CD4-positive, alpha-beta T cell (primary cell): ENCODE measurements at places on chromosomes 16 and 17.

- no peak for DNase-seq
Observed at GRCh38 chr17:18262111-18262510, 1.6 kb downstream of the MIEF2 start.

- DNase-seq: no peak
Observed at GRCh38 chr16:62276637-62277036, 240.4 kb upstream of the CDH8 start.

DNA sequence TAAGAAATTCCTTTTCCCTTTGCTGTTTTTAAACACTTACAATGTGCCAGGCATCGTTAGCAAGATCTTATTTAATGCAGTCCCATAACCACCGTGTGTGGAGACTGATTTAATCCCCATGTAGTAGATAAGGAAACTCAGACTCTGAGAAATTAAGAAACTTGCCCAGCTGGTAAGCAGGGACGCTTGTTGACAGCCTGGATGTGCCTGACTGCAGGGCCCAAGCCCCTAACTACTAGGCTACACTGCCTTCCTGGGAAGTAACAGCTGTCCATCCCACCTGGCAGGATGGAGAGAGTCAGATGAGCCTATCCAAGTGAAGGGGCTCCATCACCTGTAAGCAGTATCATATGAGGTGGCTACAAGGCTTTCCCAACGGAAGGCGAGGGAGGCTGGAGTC lies 23.1 kb downstream of the CDK5RAP3 start:
- DNase-seq: no peak

- no peak for DNase-seq
Observed at GRCh38 chr17:14903854-14904253, 361.3 kb downstream of the PMP22 start.

GRCh38 chr17:36613155-36613554 lies 11.8 kb downstream of the MRM1 start:
- no peak for DNase-seq

DNA sequence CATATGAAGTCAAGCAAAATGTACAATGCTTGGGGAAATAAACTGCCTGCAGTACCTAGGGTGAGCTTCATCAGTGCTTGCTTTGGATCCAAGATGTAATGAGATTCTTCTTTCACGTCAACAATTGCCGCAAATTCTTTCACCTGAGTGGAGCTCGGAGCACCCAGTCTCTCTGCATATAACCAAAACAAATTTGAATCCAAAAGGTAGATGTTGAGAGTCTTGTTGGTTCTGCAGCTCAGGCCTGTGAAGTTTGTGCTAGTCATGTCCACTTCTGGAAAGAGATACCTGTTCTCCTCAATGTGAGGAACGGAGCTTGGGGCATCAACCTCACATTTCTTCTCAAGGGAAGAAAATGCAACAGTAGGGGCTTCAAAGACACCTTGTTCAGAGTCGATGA lies 23.0 kb downstream of the SNN start:
- no peak for DNase-seq

DNA sequence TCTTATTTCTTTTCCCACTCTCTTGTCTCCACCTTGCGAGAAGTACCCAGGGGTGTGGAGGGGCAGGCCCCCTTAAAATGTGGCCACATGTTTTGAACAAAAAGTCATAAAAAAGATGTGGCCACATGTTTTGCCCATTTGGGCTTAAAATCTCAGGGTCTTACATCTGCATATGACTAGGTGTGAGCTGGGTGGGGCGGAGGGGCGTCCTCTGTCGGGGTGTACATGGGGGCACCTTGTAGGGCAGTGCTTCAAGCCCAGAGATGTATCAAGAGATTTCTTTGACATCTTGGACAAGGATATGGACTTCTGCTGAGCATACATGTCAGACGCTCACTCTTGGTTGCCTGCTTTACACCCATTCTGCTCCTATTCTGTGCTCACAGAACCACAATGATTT lies 13.0 kb upstream of the SLC47A1 start:
- no peak for DNase-seq

- no peak for DNase-seq
Observed at GRCh38 chr16:10086620-10087019, 95.6 kb downstream of the GRIN2A start.

- no peak for DNase-seq
Observed at GRCh38 chr16:1713331-1713730, 7.3 kb downstream of the MAPK8IP3 start.

- no peak for DNase-seq
Observed at GRCh38 chr17:82161216-82161615, 51.4 kb downstream of the CCDC57 start.

DNA sequence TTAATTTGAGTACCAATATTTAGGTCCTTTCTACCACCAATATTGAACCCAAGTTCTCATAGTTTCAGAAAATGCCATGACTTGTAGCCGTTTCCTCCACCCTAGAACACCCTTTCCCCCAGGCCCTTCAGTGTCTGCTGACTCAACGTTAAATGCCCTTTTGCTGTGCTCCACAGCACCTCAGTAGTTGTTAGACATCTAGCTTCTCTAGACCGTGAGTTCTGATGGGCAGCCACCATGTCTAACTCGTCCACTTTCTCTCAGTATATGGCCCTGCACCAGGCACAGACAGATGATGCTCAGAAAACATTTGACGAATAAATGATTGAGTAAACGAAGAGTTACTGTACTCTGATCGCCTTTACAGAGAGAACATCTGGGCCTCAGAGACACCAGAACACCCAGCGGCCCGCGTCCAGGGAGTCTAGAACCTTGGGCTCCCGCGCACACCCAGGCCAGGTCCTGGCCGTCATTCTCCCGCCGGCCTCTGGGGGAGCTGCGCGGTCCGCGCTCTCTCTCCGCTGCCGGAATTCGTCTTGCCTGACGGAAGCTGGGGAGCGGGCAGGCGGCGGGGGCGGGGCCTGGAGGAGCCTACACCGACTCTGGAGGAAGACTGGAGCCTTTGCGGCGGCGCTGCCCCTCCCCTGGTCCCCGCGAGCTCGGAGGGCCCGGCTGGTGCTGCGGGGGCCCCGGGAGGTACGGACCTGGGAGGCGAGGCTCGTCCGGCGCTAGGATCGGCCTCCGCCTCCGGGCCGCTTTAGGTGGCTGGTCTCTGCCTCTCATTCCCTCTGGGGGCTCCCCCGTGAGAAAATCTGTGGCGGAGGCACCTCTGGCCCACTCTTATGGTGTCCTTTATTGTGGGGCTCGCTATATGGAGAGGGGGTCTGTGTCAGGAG lies at the start of gene NKIRAS2:
Gene NKIRAS2, plus strand, starts transcription at position 582 of the 896 bp plus-strand sequence. CDS start 1,488 bp downstream, outside the sequence.
- DNase-seq: peak; percentile 89

- no peak for DNase-seq
Observed at GRCh38 chr17:41680426-41681040, 8.2 kb upstream of the EIF1 start.

DNA sequence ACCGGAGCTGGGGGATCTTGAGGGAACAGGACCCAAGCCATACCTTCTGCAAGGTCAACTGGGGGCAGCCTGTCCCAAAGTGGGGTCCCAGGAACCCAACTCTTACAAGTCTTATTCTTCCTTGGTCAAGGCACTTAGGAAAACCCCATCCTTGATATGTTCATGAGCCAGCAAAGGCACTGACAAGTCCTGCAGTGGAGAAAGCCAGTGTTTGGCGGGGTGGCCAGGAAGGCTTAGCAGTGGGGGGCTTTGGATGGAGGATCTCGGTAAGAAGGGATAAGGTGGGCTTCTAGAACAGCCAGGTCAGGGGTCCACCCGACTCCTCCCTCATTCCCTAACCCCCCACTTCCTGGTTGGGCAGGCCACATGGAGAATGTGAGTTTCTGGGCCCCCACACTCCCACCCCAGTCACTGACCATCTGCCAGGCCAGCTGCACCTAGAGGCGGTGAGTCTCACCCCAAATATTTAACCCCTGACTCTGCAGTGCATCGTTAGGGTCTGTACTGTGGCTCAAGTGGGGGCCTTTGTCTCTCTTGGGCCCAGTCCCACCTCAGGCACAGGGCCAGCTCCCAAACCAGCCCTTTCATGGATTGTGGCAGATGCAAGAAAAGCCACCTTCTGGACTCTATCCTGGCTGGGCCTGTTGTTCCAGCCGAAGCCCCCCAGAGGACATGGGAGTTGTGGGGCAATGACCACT lies 22.3 kb downstream of the PPL start:
- DNase-seq: no peak

DNA sequence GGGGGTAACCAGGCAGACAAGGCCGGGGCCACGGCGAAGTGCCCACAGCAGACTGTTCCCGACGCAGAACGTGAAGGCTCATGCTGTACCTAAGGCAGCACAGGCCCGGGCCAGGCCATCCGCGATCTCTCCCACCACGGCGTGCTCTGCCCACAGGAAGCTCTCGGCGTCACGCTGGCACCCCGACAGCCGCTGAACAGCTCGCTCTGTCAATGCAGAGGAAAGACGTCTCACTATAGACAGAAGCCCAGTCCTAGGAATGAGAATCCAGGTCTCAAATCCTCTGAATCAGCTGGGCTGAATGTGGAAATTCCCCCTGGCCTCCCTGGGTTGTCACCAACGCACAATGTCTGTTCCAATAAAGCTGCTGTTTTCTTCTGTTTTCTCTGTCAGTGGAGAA lies 21.4 kb downstream of the SERPINF1 start:
- no peak for DNase-seq

DNA sequence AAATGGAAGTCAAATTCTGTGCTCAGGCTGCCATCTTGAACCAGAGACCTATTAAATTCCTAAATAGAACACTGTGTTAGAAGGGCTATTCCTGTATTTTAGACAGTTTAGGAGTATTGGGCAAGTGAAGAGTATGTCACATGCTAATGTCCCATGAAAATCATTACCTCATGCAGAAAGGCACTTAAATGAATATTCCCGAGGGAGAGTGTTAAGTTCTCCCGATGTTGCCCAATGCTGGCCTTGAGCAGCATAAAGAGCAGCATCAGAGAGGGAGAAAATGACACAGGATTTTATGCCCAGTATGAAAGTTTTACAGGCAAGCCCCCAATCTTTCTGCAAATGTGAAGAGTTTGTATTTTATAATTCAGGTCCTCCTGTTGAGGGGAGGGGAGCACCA lies 28.2 kb upstream of the SHISA6 start:
- DNase-seq: no peak

DNA sequence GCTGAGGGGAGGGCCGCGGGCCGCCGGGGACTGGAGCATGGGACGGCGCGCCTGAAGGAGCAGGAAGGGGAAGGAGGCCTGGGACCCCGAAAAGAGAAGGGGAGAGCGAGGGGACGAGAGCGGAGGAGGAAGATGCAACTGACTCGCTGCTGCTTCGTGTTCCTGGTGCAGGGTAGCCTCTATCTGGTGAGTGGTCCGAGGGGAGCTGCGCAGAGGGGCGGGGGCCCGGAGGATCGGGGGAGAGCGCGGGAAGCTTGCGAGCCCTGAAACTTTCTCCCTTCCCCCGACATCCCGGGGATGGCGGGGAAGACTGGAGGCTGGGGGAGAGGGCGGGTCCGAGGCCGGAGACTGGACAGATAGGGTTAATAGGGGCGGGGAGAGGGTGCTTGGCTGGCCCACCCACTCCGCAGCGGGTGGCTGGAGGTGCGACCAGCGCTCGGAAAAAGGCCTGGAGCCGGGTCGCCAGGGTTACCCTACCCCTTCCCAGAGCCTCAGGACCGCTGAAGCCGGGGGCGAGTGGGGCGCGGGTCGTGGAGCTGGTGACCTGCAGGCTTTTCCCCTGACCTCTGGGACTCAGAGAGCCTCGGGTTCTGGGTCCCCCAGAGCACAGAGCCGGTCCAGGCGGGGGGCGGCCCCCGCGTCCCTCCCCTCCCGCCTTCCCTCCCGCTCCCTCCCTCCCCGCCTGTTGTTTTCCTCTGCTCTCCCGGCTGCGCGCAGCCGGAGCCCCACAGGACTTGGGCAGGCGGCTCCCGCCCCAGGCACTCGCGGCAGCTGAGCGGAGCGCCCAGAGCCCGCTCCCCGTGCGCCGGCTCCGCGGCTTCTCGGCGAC lies 631 bp downstream of the NXPH3 start:
- no peak for DNase-seq

DNA sequence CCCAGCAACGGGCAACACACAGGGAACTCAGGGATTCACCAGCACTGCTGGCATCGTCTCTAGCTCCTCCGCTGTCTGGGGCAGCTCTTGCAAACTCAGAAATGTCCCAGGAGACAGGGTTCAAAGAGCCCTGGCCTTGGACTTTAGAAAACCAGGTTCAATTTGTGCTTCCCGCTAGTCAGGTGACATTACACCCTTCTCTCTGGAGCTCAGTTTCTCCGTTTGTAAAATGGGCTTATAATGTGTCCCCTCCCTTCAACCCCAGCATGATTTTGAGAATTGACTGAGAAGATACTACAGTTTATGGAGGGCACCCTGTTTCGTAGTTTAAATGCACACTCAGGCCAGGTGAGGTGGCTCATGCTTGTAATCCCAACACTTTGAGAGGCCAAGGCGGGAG lies 1.9 kb upstream of the MYCBPAP start:
- no peak for DNase-seq

GRCh38 chr16:81410643-81411293 lies 33.8 kb upstream of the CMIP start:
- no peak for DNase-seq

- no peak for DNase-seq
Observed at GRCh38 chr17:77143306-77143705, 2.5 kb downstream of the SEC14L1 start.

DNA sequence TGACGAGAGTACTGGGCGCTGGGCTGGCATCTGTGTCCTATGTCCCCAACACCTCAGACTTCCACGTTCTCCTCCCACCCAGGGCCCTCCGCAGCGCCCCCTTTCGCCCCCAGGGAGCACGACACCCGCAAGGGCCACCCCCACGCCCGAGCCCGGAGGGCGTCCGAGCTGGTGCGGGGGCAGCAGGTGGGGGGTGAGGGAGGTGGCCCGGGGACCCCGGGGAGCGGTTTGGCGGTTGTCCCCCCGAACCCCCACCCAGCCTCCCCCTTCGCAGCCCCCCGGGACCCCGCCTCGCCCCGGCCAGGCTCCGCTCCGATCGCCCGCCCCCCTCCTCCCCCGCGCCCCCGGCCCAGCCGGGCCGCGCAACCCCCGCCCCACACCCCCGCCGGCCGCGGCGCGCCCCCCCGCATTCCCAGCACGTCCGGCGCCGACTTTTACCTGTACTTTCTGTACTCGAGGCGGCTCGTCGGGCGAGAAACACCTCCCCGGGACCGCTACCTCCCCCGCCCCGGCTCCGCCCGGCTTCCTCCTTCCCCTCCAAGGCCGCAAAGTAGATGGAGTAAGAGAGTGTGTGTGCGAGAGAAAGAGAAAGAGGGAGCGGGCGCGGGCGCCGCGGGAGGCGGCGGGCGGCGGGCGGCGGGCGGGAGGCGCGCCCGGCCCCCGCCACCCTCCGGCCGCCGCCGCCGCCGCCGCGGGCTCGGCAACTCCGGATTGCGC lies 901 bp downstream of the CDYL2 start:
- DNase-seq: peak; percentile 40
